ENCODE measurements at places on chromosomes 13 and 19.

- no peak for DNase-seq
Measured at GRCh38 chr13:43865892-43866291, 13.6 kb downstream of the CCDC122 start.

DNA sequence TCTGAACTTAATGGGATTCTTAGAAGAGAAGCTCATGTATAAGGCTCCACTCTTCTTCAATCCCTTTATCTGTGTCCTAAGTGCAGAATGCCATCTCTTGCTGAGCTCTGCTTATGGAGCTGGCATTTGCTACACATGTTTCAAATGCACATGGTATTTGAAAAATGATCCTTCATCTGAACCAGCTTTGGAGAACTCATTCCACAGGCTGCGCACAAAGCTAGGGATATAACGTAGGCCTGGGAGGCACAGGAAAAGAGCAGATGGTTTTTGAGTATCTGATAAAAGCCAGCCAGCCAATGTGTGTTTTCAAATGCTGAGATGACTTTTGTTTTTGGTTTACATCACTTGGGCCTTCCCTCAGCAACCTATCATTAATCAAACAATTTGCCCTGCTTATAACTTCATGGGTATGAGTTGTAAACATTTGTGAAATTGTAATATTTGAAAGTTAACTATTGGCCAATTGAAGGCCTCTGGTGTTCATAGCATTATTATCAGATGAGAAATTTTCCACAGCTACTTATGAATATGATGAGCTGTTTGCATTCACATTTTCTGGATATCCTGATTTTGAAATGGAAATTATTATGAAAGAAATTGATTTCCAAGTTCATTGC is 729.0 kb downstream of the FGF9 start:
- DNase-seq = no peak

DNA sequence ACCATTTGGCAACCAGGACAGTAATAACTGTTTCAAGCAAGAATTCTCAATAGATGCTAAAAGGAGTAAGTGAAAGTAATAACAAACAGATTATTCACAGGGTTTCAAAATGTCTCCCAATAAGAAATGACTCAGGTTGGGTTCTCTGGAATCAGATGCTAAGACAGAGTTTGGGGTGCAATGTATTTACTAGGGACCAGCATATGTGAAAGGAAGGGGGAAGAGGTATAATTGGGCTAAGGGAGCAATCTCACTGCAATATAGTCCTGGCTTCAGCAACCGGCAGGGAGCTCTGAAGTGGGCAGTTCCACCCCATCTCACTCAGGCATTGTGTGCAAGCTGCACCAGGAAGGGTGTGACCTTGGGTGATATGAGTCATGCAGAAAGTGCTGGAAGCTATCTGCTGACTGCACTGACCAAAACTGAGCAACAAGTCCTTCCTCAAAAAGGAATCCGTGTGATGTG is 23.4 kb downstream of the ZDHHC20 start:
- no peak for DNase-seq

GRCh38 chr13:22061371-22061805 is 390.5 kb downstream of the FGF9 start:
- DNase-seq = no peak

DNA sequence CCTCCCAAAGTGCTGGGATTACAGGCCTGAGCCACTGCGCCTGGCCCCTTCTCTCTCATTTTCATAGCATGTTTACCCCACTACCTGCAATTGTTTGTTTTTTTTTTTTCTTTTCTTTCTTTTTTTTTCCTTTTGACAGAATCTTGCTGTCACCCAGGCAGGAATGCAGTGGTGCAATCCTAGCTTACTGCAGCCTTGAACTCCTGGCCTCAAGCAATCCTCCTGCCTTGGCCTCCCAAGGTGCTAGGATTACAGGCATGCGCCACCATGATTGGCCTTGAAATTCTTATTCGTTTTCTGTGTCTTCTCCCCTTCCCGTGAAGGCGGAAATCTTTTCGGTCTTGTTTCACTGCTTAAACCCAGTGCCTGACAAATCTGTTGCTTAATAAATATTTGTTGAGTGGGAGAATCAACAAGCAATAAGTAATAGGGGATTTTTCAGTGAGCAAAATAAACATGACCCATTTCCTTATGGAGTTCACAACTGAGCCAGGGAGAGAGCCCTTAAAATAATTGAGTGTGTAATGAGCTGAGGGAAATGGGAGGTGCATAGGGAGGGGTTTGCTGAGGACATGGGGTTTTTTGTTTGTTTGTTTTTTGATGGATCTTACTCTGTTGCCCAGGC is 1.8 kb upstream of the INSR start:
- DNase-seq = no peak

- peak; percentile 52 for DNase-seq
Measured at GRCh38 chr19:1856698-1857603, 6.4 kb downstream of the KLF16 start.

DNA sequence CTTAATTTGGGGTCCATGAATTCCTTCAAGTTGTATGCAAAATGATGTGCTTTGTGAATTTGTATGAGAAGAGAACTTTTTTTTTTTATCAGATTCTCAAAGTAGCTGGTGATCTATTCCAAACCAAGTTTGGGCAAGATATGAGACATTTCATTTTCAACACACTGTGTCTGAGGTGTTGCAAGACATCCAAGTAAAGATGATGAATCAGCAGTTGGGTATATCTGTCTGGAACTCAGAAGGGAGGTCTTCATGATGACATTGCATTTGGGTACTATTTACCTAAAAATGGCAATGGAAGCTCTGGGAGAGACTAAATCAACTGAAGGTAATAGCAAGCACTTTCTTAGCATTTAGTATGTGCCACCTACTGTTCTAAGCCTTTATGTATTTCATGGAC is 2.8 kb downstream of the FAM124A start:
- DNase-seq = no peak

Measured in NCI-H2171 (cell line).